B cell (primary cell): ENCODE measurements at places on chromosomes 16 and 17.

- DNase-seq: no peak
Measured at GRCh38 chr17:73720187-73720834, 76.1 kb upstream of the SDK2 start.

- no peak for DNase-seq
Measured at GRCh38 chr16:64238571-64238970, 883.3 kb downstream of the CDH11 start.

GRCh38 chr16:84314373-84314772 is 19.7 kb downstream of the WFDC1 start:
- DNase-seq: no peak

DNA sequence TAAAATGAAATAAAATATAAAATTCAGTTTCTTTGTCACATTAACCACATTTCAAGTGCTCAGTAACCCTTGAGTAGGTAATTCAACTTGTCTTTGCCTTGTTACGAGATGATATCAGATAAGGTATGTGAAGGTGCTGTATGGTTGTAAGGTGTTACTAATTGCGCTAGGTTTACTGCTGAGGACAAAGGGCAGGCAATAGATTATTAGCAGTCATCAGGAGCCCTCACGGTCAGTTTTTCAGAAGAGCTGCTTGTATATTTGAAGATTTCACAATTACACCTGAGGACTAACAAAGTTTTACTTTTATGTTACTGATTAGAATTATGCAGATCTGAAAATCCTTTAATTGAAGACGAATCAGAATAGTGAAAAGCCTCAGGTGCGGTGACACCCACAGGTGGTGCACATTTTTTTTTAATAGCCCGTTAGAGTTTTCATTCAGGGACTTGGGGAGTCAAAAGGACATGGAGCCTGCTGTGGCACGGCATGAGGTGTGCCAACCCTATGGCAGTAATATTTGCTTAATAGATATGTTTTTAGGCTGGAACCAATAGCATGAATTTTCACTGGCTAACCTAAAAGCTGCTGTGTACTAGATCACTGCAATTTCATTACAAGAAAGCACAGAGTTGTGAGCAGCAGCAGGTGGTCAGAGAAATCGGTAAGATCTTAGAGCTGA is 16.4 kb downstream of the NDEL1 start:
- DNase-seq: no peak

DNA sequence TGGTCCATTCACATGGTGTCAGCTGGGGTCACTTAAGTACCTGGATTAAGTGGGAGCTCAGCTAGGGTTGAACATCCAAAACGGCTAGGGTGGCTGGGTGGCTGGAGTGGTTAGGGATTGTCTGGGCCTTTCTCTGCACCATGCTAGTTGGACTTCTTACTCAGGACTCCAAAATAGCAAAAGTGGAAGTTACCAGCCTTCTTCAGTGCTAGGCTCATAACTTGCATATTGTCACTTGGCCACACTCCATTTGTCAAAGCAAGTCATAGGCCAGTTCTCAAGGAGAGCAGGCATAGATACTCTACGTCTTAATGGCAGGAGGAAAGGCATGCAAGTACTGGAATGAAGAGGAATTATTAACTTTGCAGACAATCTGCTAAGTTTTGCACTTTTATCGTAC is 69.7 kb downstream of the ESRP2 start:
- DNase-seq: no peak

GRCh38 chr16:2771496-2772402 is 5.3 kb downstream of the ELOB start:
- DNase-seq: no peak
